Islet precursor cell (in vitro differentiated cells): ENCODE measurements at places on chromosomes 11 and 22.

DNA sequence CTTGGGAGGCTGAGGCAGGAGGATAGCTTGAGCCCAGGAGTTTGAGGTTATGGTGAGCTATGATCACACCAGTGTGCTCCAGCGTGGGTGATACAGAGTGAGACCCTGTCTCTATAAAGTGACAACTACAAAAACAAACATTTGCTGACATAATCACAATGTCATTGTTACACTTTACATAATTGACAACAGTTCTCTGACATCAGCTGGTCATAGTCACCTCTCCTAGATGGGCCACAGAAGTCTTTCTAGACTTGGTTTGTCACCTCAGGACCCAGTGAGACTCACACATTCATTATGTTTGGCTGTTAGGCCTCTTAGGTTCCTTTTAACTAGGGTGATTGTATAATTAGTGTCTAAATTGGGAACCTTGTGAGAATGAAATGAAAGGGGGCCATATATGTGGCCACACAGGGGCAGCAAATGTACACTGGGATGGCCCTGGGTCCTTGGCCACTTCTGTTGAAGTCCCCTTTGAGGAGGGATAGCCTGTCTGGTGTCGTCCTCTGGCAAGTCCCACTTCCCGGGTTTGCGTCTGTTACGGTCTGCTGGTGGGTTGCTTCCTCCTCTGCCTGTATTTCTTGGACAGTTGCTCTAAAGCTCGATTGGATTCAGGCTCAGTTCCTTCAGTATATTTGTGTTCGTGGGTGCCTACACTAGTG is 5.8 kb upstream of the PPIL2 start:
- DNase-seq: no peak

DNA sequence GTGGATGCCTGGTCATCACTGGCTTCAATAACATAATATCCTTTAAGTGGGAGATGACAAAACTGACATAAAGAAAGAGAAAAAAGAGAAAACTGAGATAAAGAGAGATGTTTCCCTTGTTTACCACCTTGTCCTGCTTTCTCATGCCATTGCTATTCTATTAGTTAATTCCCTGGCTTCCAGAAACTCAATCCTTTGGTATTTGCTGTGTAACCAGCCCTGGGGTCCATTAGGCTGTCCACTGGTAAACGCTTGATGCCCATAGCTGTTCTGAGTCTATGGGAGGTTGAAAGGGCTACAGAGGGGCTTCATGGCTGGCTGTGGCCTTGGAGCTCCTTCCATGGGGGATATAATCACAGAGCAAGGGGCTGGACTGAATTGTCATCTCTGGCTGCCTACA is 243.4 kb upstream of the PLET1 start:
- no peak for DNase-seq

GRCh38 chr22:30185549-30185948 is 61.0 kb downstream of the LIF start:
- no peak for DNase-seq

DNA sequence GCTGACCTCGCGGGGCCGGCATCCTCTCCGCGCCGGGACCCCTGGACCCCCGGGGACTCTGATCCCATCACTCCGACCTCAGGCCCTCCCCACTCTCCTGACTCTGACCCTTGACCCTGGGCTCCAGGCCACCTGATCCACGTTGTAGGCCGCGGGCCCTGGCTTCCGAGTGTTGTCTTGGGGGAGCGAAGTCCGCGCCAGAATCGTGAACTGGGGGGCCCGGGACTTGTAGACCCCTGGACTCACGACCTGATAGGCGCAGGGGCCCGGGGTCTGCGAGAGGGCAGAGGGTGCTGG is 716 bp upstream of the TYMP start:
- DNase-seq: no peak

- DNase-seq: no peak
Observed at GRCh38 chr11:18367431-18367830, 26.9 kb upstream of the LDHA start.

DNA sequence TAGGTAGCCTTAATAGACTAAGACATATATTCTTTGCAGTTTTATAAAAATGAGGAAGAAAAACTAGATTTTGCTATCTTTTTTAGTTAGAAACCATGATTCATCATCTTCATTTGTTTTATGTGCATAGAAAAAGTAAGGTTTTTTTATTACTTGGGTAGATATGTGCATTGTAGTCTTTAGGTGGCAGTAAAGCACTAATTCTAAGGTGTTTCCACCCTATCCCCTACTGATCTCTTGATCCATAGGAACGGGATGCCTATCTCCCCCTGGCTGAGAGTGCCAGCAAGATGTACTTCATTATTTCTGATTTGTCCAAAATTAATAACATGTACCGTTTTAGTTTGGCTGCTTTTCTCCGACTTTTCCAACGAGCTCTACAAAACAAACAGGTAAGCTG is 148.1 kb downstream of the DYNC2H1 start:
- no peak for DNase-seq
